ENCODE measurements at places on chromosomes 6 and 20.

DNA sequence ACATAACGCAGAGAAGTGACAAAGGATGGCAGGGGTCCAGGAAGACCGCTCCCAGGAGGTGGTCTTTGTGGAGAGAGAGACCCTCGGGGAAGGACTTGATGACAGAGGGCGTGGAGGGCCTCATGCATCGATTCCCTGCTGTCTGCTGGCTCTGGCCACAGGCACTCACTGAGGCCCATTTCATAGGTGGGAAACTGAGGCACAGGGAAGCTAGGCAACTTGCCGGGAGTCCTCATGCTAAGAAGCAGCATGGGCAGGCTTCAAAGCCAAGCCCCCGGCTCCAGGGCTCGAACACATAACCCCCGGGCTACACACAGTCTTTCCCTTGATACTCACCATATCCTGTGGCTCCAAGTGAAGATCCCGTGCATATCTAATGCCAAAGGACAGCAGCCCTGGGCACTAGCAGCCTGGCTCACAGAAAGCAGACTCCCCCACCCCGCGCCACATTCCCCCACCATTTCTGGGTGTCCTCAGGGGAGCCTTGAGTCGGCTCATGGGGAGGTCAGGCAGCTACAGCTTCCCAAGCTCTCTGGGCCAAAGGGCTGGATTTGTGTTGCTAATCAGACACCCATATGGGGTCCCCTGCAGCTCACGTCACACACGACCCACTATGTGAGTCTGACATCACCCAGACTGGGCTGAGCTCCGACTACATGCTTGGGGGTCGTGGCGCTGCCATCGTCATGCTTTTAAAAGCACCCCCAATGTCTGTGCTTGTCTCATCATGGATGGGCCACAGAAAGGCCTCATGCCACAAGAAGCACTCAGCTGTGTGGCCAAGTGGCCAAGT, 130.9 kb upstream of the PMEPA1 start:
- DNase-seq = no peak

DNA sequence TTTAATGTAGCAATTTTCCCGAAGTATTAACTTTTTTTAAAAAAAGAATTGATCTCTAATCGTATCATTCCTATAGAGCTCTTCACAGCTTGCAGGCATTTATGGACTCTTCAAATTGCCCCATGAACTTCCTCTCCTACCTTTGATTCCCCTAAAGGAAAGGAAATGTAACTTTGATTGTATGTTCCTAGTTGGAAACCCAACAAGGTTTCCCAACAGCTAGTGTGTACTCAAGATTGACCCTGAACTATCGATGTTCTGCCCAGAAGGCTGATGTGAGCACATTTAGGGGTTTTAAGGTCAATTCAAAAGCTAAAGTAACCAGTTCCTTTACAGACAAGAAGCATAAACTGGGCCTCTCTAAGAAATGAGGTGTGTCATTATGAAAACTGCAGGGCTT, 491.7 kb downstream of the PTPRT start:
- no peak for DNase-seq

DNA sequence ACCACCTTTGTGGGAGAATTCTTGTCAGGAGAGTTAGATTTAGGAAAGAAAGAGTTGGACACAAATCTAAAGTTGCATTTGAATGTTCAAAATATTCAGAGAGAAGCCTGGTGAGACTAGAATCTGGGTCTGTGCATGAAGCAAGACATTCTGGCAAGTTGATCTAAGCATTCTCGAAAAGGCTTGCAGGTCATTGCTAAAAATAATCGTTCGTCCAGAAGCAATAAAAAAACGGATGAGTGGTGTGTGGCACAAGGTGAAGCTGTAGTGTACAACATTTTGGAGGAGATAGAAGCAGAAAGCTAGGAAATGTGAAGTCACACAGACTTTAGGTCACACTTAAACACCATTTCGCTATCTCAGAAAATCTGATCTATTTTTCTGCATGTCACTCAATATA, 114.9 kb upstream of the IFNGR1 start:
- DNase-seq = no peak

- peak; percentile 63 for DNase-seq
Measured at GRCh38 chr6:53300656-53301551, 47.8 kb downstream of the ELOVL5 start.

DNA sequence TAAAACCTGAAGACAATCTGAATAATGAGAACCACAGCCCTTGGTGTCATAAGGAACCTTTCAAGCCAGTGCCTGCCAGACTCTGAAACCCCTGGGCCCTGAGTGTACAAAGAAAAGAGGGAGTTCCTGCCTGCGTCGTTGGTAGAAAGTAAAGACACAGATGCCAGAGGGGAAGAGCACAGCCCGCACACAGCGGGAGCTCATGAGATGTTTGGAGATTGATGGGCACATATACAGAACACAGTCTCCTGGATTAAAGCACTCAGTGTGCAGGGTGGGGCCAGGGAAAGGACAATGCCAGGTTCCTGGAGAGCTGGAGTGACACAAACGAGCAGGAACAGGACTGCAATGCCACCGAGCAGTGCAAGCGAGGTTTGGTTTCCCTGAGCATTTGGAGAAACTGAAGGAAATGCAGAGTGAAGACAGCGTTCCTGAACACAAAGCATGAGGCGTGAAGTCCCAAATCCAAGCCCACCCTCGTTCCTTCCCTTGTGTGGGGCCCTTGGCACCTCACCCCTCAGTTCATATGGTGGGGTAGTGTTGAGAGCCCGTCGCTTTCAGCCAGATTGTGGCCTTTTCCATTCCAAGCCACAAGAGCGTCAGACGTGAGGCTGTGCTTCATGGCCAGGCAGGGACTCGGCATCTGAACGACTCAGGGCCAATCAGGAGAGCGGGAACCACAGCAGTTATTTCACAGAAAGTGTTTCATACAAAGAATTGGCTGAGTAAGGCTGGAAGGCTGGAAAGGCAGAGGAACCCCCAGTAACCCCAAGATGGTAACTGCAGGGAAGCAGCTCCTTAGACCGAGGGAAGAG, 41.0 kb upstream of the RPS6KA2 start:
- DNase-seq = peak; percentile 44

GRCh38 chr20:63315731-63316491, 22.9 kb downstream of the COL20A1 start:
- no peak for DNase-seq

- DNase-seq = no peak
Measured at GRCh38 chr6:23601811-23602345, 524.1 kb upstream of the NRSN1 start.

DNA sequence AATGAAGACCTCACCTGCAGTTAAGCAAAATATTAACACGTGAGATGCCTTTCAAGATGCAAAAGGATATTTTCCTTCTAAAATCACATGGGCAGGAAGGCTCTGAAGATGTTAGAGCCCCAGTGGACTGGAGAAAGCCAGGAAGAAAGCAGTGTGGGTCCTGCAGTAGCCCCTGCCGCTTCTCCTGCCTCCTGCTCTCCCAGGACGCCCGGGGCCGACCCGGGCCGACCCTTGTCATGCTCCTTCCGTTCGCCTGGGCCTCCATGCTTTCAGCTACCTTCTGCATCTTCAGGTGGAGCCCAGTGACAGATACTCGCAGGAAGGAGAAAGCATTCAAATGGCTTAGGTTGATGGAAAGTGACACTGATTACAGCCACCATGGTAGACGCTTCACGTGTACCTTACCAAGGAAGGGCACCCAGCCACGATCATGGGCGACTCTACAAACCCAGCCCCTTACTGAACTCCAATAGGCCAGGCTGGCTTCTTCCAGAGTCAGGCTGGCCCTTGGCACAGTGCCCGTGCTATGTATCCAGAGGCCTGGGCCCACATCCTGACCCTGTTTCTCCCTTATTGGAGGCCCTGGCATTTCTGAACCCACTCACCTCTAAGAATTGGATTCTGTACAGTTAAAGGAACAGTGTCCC, 69.0 kb downstream of the TCP11 start:
- no peak for DNase-seq

- DNase-seq = no peak
Measured at GRCh38 chr6:111724505-111724904, 118.8 kb upstream of the TRAF3IP2 start.

DNA sequence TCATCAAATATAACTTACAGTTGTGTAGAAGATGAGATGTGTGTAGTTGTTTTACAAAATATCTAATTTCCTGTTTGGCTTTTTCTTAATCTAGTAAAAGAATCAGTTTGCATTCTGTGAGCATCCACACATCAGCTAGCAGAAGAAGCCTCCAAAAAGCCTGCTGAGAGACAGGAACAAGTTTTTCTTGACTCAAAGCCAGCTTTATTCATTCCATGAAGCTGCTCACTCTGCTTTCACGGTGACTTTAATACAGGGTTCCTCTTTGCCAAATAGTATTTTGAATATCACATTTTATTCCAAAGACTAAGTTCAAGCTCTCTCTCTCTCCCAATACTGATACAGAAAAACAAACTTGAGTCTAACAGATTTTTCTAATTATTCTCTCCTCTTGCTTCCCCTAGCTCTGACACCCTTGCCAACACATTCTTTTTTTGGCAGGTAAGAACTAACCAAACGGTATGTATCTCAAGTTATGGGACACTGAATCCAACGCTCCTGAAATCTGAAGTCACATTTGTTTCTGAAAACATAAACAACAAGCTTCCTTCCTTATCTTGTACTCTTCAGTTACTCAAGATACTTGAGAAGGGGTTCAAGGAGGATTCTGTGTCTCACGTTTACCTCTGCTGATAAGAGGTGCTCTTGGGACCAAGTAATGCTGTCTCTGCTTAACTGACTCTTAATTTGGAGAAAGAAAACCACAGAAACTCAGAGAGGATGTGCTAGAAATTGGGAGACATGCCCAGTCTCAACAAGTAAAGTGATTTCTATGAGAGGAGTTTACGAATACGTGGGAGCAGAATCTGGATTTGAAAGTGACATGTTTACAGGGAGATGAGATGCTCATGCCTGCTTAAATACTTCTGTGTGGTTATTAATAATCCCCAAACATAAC, 184.2 kb upstream of the SPTLC3 start:
- DNase-seq = peak; percentile 34

GRCh38 chr6:161547617-161548016, 273.8 kb upstream of the AGPAT4 start:
- no peak for DNase-seq

GRCh38 chr6:125346926-125347563, 45.3 kb upstream of the HDDC2 start:
- no peak for DNase-seq

DNA sequence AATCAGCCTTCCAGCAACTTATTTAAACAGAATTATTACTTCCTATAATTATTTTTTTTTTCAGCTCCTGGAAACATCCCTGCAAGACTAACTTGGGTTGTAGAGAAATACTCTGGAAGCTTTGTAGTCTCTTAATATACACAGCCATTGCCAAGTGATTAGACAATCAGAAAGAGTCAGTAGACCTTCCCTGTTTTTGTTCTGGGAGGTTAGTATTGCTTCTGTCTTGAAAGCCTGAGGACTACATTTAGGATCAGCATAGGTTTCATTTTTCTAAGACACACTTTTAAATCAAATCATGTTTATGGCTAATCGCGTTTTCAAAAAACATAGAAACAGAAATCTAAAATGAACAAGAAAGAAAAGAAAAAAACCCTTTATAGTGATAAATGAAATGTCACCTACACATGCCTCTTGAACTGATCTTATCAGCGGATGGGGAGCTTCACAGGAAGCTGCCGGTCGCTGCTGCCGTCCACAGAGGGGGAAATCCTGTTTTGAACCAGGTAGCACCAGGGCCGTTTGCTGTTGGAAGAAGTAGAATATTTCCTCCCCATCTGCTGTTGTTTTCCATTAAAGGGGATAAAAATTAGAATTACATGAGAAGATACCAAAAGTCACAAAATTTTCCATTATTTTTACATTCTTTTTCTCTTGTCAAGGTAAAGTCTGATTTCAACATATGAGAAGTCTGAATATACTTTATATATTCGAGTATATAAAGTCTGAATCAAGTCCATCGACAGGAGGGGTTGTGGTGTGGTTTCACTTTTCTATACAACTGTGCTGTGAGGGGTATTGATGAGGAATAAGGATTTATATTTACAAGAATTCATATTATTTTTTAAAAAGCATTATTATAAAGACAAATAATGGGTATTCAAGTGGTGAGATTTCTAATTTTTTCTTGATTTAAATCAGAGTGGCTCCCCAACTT, 94.6 kb downstream of the ARMC2 start:
- DNase-seq = no peak

DNA sequence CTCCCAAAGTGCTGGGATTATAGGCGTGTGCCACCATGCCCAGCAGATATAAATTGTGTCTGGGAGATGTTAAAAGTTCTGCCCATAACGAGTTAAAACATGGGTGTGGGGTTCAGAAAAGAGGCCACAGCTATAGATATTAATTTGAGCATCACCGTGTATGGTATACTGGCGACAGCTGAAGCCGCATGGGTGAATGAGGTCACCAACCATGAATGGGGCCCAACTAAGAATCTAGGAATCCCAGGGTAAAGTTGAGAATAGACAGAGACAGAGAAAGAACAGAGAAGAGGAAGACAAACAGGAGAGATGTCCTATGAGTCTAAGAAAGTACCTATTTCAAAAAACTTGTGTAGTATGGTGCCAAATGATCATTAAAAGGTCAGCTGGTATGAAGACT, 50.9 kb downstream of the ILRUN start:
- DNase-seq = no peak

DNA sequence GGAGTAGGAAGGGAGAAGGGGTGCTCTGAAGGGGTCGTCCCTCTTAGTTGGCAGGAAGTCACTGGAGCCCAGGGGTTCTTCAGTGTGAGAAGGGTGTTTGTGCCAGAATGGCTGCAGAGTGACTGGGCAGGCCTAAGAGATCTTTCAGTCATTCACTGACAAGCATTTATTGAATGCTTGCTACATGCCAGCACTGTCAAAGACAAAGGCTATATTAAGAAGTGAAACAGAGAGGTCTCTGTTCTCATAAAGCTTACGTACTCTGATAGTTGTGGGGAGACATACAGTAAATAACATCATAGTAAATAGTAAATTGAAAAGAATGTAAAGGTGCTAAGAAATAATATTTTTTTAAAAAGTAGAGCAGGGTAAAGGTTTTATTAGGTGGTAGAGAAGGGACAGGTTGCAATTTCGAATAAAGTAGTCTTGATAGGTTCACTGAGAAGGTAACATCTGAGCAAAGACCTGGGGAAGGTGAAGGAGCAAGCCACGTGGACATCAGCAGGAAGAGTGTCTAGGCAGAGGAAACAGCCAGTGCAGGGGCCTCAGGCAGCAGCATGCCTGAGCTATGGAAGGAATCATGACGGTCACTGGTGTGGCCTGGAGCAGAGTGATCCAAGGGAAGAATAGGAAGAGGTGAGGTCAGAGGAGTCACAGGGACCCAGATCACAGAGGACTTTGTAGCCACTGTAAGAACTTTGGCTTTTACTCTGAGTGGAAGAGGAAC, 36.3 kb upstream of the RNF8 start:
- DNase-seq = no peak

GRCh38 chr20:34557936-34558319, 590 bp upstream of the MAP1LC3A start:
- DNase-seq = peak; percentile 47

- peak; percentile 23 for DNase-seq
Measured at GRCh38 chr6:71289039-71289801, 609 bp downstream of the OGFRL1 start.

DNA sequence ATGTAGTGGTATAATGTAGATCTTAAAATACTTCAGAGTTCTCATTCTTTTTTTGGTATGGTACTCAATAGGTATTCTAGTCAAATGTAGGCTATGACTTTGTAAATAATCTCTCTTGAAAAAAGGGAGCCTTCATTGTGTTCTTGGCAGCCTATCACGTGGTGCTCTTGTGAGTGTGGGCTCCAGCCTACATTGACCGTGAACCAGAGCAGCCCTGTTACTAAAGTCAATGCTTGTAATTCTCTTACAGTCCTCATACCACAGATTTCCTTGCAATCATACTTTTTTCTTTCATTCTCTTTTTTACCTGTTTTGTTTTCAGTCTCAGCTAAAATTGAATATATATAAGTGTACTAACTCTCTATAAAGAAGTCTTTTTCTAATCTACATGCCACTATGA, 31.1 kb downstream of the ARID1B start:
- DNase-seq = peak; percentile 47
